ENCODE measurements at places on chromosomes 7 and 10. TPM values are rescaled to one million over a fixed set of nuclear protein-coding genes. Genes with fewer than 3 reads are reported as not detected.

- DNase-seq = no peak
Observed at GRCh38 chr7:87028636-87029035, 30.8 kb downstream of the ELAPOR2 start.

GRCh38 chr7:35241884-35242283, 12.0 kb downstream of the TBX20 start:
- no peak for DNase-seq

DNA sequence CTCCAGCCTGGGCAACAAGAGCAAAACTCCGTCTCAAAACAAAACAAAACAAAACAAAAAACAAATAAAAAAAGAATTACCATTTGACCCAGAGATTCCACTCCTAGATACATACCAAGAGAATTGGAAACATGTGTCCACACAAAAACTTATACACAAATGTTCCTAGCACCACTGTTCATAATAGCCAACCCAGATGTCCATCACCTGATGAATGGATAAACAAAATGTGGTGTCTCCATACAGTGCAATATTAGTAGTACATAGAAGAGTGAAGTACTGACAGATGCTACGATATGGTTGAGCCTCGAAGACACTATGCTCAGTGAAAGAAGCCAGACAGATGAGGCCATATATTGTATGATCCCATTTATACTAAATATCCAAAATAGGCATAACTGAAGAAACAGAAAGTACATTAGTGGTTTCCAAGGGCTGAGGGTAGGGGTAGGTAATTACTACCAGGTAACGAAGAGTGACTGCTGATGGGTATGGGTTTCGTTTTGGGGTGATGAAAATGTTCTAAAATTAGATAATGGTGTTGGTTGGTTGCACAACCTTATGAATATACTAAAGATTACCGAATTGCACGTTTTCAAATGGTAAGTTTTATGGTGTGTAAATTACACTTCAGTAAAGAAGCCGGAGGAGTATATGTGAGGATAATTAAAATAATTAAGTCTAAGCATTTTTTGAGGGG, 20.0 kb downstream of the MYO1G start:
- no peak for DNase-seq

- no peak for DNase-seq
Observed at GRCh38 chr10:17426263-17426750, 28.1 kb downstream of the ST8SIA6 start.

The GSTK1 gene
- polyA plus RNA-seq = 116 TPM

The KCNMA1 gene
- polyA plus RNA-seq = 58.8 TPM

The NODAL gene
- polyA plus RNA-seq = not detected
